Activated naive CD4-positive, alpha-beta T cell treated with Interleukin-2 at 50 U/mL for 16 hours (primary cell): ENCODE measurements at places on chromosomes 2 and 18.

DNA sequence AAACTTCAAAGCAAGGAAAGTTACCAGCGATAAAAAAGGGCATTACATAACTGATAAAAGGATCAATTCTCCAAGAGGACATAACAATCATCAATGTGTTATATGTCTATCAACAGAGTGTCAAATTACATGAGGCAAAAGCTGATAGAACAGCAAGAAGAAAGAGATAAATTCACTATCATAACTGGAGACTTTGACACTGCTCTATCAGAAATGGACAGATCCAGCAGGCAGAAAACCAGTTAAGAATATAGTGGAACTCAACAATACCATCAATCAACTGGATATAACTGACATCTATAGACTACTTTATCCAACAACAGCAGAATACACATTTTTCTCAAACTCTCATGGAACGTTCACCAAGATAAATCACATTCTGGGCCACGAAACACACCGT, 65.0 kb downstream of the ROCK2 start:
- DNase-seq, result no peak

DNA sequence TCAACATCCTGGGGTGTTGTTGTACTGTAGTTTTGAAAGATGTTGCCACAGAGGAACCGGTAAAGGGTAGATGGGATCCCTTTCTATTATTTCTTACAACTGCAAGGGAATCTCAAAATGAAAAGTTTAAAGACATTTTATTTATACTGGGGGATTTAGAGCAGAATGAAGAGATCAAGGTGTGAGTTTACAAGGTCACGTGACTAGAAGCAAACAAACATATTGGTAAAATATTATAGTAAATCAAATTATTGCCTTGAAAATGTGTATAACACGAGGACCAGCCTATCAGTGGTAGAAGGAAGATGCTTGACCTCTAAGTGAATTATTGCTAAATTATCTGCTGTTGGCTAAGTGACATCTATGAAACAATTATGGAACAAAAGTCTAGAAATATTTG, 97.2 kb downstream of the SMIM21 start:
- DNase-seq, result no peak

GRCh38 chr2:38793511-38793910, 15.5 kb downstream of the GEMIN6 start:
- DNase-seq, result no peak

DNA sequence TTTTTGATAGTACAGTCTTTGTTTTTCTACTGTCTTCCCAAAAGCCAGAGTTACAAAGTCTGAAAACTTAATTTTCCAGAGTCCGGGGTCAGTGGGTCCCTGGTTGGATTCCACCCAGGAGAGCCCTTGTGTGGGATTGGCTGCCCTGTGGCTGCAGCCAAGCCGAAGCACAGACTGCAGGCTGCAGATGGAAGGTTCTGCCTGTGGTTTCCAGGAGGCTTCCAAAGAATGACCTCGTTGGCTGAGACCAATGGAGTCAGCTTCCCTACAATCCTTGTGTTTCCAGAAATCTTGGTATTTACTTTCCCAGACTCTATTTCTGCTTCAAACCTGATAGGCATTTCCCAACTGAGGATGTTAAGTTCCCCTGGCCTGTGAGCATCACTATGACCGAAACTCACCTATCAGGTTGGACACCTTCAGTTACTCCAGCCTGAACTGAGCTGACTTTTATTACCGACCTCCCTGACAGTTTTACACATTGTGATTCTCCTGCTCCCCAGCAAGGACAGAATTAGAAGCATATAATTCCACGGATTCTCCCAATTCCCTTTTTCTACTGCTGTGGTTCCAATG, 117.5 kb upstream of the CCDC68 start:
- DNase-seq, result no peak

DNA sequence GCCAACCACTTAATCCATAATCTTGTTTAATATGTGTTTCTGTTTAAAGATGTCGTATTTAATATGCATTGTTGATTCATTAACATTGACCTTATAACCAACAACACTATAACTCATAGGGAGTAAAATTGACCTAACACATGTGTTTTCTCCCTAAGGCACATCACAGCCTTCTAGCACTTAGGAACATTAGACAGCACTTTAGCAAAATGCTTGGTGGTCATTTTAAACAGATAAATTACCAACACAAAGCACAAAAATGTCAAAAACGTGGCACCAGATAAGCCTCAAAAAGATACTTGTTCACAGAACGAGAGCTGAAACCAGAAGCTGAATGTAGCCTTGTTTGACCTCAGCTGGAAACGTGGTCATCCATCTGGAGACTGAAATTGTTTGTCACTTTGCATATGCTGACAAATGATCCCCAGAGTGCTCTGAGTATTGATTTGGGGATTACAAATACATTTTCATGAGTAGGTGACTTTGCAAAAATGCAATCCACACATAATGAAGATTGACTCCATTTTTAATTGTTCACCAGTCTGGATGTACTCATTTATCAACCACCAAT, 139.2 kb downstream of the CCDC102B start:
- no peak for DNase-seq
